ENCODE measurements at places on chromosomes 2 and 18.

DNA sequence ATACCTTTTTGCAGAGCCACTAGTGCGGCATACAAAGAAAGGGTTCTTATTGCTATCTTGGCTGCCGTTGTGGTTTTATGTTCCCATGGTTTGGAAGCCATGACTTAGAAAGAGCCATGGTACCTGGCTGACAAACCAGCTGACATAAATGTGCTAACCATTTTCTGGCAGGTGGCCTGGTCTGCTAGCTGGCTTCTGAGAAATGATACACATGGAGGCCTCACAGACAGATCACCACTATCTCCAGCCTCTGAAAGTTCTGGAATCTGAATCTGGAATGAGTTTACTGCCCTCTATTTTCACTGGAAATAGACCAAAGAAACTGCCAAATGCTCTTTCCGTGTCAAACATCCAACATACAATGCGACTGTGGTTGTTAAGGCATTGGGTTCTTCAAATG, 123.7 kb downstream of the QPCT start:
- DNase-seq: no peak

DNA sequence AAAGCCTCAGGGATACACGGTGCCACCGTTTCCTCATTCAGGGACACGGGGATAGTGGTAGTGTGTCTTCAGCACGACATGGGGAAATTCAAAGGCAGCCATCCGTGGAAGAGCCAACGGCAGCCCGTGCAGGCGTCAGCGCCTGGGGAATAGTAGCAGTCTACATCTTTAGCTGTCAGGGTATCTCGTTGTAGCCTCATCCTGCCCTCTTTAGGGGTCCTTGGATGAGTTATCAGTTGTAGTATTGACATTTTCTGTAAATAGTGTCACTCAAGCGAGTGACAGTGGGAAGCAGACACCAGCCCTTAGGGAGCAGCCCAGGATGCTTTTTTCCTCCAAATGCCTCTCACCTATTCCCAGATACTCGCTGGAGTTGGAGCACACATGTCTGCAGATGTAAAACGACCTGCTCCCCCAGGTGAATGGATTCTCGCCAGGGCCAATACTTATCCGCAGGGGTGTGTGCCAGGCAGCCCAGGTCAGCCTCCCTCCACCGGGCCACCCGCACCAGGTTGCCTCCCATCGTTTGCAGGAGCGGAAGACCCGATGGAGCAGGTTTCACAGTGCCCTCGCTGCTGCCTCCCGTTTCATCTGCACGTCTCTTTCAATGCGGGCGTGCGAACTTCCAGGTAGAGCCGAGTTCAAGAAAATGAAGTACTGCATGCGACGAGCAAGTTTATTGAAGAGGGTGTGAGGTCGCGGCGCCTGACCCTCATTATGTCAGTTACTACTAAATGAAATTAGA, 41.0 kb downstream of the AGAP1 start:
- DNase-seq: no peak

DNA sequence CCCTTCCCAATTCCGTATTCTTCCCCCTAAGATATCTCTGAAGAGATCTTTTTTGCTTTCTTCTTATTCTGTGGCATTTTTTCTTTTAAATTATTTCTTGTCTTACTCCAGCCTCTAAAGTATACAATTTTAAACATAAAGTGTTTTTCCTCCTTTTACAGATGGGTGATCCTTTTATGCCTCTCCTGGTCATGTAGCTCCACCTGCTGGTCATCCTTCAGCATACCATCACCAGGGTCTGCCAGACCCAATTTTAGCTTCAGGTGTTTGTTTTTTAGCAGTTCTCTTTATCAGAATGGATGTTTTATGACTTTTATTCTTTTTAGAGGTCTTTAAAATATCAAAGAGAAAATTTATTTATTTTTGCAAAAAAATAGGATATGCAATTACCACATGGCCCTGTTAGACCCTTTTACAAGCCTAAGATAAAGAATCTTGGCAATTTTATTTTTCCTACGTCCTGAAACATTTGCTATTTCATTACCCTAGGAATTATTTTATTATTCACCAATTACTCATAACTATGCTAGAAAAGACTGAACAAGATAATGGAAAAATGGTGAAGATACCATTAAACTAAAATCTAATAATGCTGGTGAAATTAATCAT, 55.5 kb downstream of the PIGN start:
- peak; percentile 21 for DNase-seq

DNA sequence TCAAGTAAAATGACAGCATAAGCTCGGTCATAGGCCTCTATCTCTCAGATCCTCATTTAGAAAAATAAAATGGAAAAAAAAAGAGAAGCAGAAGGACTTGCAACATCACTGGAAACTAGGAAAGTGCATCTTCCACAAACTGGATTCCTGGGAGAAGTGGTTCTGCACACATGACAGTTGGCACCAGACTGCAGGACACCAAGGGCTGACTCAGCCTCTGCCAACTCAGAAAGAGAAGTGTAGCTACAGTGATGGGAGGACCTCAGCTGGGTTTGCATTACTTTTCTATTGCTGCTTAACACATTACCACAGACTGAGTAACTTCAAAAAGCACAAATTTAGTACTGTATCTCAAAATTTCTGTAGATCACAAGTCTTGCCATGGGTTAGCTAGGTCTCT, 409.5 kb upstream of the GCFC2 start:
- DNase-seq: no peak

GRCh38 chr18:25832001-25832604, 258.3 kb downstream of the SS18 start:
- DNase-seq: no peak

DNA sequence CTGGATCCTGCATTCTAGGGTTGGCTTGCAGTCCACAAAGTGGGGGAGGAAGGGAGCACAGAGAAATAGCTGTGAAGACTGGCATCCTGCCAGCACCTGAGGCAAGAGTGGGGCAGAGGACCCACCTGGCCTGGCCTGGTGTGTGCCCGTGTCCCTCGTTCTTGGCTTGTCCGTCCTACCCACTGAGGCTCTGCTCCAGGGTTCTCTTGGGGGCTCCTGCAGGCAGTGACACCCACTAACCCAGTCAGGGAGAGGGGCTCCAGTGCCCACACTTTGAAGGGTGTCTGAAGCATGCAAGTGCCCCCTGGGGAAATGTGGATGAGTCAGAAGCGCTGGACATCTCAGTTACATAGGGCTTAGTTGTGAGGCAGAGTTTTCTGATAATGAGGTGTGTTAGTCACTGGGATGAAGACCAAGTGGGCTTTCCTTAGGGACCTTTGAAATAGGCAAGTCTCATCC, 79.4 kb downstream of the SLC4A3 start:
- no peak for DNase-seq

DNA sequence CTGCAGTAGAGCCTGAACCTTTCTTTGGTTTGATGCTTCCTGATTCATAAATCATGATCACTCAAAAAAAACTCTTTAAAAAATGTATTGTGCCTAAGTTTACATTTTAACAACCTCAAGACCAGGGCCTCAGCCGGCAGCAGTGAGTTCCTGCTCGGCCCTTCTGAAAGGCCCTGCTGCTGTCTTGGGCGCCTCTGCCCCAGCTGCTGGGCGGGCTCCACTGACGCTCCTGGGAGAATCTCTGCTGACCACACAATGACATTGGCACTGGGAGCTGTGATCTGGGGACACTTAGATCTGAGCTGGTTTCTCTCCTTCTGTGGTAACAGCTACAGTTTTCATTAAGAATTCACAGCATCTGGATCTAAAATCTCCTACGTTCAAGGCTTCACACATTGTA, 25.7 kb downstream of the TPO start:
- no peak for DNase-seq

GRCh38 chr2:200347301-200347700, 40.8 kb downstream of the SPATS2L start:
- DNase-seq: no peak

DNA sequence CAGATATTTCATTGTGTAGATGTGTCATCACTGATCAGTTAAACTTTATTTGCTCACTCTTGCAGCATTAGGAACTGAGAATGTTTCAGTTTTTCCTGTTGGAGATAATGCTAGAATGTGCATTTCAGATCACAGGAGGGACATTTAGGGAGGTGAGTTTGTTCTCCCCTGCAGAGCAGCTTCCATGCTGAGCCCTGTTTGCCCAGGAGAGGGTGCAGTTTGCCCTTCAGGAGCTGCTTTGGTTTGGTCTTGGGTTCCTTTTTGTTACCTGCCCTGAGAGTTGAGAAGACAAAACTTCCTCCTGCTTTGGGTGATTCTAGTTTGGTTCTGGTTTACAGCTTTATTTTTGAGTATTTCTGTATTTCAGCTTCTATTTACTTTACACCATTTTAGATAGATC, 49.9 kb downstream of the DGKD start:
- DNase-seq: no peak

All from NCI-H510A (cell line).